ENCODE measurements at places on chromosomes 16 and 17.

GRCh38 chr16:82201926-82202325 is 31.9 kb upstream of the MPHOSPH6 start:
- no peak for DNase-seq

- DNase-seq, result no peak
These were observed 139.6 kb downstream of the CDK5R1 start for GRCh38 chr17:32626379-32626791.

DNA sequence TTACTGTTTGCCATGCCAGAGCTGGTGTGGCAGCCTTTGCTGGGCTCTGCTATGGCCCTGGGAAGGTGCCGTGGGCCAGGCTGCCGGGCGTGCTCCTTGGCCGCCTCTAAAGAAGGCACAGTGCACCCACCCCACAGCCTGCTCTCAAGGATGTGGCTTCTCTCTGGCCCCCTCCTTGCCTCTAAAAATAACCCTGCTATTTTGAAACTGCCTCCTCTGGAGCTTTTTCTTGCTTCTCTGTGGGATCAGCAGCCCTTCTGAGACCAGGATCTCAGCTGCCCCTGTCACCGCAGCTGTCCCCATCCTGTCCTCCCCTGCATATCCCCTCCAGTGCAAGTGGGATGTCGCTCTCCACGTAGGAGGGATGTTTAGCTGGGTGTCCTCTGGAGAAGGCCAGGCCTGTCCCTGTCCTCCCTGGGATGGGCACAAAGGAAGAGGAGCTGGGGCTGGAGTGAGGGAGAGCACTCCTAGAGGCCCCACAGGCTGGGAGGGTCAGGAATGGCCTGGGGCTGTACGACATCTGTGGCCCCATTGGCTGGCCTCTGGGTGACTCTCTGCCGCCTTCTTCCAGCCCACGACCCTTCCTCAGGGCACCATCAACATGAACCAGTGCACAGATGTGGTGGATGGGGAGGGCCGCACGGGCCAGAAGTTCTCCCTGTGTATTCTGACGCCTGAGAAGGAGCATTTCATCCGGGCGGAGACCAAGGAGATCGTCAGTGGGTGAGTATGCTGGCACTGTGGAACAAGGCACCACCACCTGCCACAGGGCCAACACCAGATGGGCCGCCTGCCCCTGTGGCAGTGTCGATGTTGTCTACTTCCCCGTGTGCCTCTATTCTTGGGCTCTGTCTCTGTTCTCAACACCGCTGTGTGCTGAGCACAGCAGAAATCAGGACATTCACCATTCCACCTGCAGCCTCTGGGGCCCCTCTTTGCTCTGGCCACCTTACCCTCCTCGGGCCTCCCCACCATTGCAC is 79.7 kb downstream of the PLD6 start:
- peak; percentile 61 for DNase-seq

- DNase-seq, result no peak
These were observed 47.1 kb downstream of the TVP23C start for GRCh38 chr17:15516150-15516549.

- no peak for DNase-seq
These were observed 72.8 kb downstream of the WWP2 start for GRCh38 chr16:69834807-69835466.

DNA sequence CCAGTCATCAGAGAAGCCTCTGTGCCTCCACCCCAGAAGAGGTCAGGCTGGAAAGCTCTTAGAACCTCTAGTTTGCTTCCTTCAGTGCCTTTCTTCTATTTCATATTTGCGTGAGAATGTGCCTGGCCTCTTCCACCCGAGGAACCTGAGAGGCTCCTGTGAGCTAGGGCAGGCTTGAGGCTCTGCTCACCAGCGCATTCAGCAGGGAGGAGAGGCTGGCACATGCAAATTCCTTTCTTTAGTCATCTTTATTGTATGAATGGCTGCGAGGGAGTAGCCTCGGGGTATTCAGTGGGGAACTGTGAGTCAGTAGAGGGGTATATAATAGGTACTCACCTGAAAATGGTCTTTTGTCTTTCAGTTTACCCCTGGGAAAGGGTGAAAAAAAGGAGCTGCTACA is 268.3 kb downstream of the ABCC12 start:
- DNase-seq, result no peak

DNA sequence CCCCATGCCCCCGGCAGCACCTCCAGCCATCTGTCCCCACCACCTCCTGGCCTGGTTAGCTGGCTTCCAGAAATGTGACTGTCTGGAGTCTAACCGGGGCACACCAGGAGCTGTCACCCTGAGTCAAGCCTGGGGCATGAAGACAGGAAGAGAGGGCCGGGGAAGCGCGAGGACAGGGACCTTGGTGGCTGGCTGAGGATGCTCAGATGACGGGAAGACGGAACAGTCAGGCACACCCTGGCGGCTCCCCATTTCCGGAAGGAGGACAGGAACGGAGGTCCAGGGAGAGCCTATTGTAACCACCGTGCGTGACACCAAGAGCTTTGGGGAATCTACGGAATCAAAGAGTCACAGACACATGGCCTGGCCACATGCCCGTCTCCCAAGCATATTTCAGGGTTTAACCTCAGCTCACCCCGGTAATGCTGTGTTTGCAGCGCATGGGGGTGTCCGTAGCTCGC is 51.7 kb downstream of the SDK2 start:
- DNase-seq, result peak; percentile 42

DNA sequence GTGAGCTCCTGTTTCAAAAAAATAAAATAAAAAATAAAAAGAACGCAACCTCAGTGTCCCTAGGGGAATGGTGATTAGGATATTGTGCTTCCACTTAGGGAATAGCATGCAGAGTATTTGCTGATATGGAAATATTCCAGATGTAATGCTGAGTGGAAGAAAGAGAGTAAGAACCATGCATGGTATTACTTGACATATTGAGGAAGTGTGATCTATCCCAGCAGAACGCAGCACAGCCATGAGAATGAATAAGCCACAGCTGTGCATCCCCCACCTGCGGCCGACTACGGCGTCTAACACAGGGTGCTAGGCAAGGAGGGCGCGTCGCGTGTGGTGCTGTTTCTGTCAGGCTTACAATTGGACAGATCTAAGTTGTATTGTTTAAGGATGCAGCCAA is 49.5 kb downstream of the FOXK2 start:
- DNase-seq, result no peak

GRCh38 chr17:82767041-82767754 is 15.3 kb downstream of the TBCD start:
- DNase-seq, result no peak

DNA sequence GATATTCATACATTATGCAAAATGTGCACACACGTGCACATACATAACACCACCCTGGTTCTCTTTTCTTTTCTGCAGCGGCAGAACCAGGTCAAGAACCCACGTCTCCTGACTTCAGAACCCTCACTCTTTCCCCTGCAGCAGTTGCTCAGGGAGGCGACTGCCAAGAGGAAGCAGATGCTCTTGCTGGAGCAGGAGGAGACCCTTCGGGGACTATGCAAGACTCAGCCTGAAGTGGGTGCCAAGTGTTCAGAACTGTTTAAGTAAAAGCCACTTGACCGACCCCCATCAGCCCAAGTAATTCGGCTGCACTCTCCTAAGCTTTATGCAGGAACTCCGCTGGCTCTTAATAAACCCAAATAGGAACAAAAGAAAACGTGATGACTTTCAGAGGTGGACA is 193.8 kb downstream of the SLC39A11 start:
- no peak for DNase-seq

- no peak for DNase-seq
These were observed 10.1 kb downstream of the CTRB2 start for GRCh38 chr16:75196836-75197235.

DNA sequence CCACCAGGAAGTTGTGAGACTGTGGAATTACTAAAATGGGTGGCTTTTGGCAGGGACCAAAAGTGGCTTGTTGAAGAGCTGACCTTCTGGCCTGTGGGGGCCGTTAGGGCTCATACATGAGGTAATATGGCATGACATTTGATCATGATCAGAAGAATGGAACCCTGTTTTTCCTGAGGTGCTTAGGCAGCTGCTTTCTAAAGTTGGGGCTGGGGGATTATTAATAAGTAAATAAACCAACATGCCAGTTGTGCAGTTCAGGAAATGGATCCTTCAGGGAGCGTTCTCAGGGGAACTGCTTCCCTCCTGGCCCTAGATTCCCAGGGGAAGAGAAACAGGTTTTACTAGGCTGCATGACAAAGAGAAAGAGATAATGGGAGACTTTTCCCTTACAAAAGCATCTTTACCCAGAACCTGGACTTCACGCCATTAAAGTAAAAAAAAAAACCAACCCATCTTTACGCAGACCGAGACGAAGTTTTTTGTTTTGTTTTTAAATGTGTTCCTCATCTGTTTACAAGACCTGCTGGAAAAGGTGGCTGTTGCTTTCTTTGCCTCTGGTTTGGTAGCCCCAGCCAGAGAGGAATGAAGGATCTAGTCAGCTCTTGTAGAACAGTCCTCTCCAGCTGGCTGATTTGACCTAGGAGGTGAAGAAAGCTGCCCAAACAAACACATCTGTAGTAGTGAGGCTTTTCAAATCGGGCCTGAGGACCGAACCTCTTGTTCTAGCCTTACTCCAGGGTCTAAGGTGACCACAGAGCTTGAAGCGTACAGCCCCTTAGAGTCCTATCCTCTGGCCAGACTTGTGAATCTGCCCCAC is 22.7 kb downstream of the YPEL2 start:
- DNase-seq, result no peak

DNA sequence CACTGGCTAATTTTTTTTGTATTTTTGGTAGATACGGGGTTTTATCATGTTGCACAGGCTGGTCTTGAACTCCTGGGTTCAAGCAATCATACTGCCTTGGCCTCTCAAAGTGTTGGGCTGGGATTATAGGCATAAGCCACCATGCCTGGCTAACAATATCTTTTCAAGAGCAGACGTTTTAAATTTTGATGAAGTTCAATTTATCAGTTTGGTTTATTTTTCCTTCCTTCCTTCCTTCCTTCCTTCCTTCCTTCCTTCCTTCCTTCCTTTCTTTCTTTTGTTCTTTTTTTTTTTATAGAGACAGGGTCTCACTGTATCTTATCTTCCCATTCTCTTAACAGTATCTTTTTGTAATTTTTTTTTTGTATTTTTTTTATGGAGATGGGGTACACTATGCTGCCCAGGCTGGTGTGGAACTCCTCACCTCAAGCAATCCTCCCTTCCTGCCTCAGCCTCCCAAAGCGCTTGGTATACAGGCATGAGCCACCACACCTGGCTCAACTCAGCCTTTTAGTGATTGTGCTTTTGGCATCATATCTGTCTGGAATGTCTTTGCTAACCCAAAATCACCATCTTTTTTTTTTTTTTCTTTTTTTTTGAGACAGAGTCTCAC is 13.6 kb upstream of the GIP start:
- DNase-seq, result no peak

DNA sequence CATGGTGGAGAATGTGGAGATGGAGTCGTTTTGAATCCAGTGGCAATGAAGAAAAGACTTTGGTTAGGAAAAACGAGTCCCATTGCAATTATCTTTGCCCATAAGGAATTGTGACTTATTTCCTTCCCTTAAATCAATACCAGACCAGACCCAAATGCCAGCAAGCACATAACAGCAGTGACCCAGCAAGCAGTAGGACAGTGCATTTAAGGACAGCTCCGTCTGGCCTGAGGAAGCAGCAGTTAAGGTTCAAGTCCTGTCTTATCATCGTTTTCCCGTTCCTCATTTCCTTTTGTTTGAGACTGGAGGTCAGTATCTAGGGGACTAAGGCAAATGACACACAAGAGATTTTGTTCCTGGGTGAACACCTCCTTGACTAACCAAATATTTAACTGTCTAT is 74.6 kb upstream of the FAM20A start:
- DNase-seq, result no peak

GRCh38 chr16:30820952-30821421 is 34.0 kb upstream of the ZNF629 start:
- no peak for DNase-seq

DNA sequence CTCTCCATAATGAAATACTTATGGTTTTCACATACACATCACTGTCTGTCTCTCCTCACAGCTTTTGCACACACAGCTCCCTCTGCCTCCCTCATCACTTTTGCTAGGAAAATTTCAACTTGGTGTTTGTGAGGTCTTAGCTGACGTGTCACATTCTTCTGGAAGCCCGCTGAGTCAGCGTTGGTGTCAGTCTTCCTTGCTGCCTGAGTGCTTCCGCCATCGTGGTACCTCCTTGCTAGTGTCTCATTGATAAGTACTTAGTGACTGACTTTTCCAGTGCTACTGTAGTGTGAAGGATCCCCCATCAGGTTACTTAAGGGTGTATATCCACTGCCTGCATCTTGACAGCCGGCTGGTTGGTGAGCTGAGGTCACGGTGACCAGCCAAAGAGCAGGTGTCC is 33.5 kb downstream of the CA10 start:
- DNase-seq, result no peak

- no peak for DNase-seq
These were observed 22.5 kb downstream of the NPRL3 start for GRCh38 chr16:116015-116414.

DNA sequence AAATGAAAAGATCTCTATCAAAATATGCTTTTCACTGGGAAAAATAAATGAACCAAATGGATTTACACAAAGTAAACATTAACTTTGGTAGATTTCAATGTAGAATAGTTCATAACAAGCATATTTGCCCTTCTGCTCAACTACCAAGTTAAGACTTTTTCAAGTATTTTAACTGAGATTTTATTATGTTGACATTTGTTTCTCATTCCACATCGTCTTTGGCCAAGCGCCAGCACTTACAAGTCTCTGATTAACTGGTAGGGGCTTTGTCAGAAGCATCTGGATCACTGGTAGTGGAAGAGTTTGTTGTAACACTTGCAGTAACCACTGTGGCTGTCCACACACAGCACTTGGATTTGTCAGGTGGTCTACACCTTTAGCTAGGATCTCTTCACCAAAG is 22.9 kb downstream of the SLFN12L start:
- no peak for DNase-seq

DNA sequence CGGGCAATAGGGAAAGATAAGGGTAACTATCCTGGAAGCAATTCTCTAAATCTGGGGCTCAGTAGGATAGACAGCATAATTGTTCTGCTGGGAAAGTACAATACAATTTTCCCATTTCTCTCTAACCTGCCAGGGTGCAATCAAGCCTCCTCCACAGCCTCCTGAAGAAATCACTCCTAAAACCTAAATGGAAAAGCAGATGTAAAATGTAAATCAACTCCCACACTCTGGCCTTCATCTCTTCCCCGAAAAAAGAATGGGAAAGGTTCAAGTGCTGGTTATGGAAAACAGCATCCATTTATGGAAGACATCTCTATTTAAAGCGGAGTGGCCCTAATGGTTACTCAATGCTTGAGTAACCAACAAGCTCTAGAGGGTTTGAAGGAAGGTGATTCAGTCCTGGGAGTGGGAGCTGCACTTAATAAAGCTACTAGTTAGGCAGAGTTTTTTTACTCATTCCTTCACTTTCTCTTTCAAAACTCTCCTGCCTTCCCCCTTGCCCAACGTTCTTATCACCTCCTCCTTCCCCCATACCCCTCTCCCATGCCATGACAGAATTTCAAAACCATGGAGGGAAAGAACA is 5.1 kb downstream of the MMD start:
- no peak for DNase-seq
